Central memory CD8-positive, alpha-beta T cell (primary cell): ENCODE measurements at places on chromosomes 11 and 22.

DNA sequence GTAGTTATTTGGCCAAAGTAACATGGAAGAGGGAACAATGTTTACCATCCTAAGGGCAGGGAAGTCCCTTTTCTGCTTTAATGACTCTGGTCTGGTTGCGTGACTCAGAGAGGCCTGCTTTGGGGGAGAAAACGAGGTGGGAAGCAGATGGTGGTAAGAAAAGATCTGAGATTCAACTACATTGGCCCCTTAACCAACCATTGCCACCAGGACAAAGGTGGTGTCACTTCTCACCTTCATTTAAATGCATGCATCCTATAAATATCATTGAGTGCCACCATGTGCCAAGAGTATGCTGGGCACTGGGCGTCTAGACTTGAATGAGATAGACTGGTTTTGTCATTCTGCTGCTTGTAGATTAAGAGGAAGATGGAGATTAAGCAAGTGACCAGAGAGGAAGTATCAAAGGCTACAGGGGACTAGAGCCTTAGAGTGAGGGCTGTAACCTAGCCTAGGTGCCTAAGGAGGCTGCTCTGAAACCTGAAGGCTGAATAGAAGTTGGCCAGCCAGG is 3.6 kb upstream of the SORL1 start:
- no peak for DNase-seq

- DNase-seq, result no peak
Measured at GRCh38 chr11:32891657-32892354, 805 bp upstream of the QSER1 start.

DNA sequence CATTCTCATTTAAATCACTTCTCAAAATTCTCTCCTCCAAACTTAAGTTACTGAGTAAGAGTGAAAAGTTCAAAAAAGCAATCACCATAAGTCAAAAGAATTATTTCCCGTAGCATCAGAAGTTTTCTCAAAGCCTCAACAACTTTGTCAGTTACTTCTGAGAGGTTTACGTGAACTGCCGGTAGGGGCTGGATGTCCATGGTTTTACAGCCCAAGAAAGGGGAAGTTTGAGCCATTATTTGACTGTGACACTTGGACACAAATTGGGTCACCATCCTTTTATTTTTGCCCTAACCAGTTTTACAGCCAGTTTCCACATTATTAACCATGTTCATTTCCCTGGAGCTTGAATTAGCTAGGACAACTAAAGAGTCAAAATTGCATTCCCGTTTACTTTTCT is 7.5 kb downstream of the POU2AF3 start:
- DNase-seq, result no peak

DNA sequence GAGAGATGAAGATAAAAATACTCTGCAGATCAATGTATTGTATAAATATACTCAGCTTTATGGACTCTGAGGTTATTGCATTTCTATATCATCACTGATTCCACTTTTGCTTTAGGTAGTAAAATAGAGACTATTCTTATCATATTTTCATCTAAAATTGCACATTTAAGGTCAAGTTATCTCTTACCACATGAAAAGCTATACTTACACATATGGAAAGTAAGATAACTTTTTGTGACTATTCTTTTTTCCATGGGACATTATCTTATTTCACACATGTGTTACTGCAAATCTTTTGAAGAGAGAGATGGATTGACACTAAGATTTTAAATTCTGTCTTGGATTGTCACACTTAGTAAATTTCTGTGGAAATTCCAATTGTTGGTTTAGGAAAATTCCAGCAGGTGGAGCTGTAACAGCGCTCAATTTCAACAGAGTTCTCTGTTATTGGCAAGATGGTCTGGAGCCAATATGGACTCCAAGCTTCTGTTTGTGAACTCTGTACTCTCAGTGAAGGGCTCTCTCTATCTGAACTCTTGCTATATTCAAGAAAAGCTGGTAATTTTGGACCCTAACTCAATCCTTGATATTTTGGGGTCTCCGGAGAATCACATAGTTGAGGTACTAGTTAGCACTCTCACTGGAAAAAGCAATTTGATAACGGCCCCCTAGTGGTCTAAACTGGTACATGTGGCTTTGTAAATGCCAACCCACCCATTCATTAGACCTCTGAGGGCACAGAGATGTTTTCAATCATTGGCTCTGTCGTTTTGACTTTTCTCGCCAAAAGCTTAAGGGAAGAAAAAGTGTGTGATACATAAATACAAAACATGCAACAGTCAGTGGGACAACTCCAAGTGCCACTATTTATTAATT is 429.7 kb downstream of the ETS1 start:
- DNase-seq, result peak; percentile 63

DNA sequence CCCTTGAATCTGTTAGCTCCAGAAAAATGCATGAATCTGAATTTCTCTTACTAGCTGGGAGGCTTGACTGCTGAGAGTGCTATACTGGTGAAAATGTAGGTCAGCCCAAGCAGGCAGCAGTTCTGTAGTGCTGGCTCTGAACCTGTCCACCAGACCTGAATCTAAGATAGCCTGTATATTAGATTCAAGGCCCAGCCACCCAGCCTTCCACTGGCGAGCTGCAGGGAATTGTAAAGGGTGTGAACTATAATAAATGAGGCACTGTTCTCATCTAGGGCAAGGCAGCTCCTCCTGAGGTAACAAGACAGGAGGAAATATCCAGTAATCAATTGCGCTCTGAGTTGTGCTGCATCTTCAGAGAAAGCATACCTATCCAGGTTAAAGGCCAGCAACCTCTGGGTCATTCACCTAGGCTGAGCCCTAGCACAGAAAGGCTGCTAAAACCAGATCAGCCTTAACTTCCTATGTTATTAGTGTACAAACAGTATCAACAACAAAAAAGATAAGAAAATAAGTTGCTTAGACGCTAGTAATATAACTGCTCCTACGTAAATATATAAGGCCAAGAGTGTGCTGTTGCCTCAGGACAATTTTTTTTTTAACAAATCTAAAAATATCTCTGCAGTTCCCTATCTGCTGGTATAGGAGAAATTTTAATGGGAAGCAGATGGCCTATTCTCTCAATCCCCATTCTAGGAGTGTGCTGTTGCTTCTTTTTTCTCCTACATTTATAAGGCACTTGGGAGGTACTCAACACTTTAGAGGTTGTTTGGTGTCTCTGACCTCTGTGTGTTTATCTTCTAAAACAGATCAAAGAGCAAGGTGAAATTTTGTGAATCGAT is 63.0 kb downstream of the RELT start:
- DNase-seq, result no peak

- DNase-seq, result no peak
Measured at GRCh38 chr11:70727899-70728620, 329.7 kb downstream of the CTTN start.
